ENCODE measurements at places on chromosomes 4 and X.
A peak's percentile ranks its signal among the peaks of the same experiment; 100 is the strongest.

GRCh38 chr4:130485371-130485770 is 1389.4 kb downstream of the C4orf33 start:
- DNase-seq, result no peak

GRCh38 chrX:54064564-54064963 is 20.3 kb upstream of the PHF8 start:
- DNase-seq, result no peak

GRCh38 chr4:153259661-153260060 is 55.4 kb downstream of the TRIM2 start:
- no peak for DNase-seq

- no peak for DNase-seq
These were observed 296.1 kb downstream of the TLL1 start for GRCh38 chr4:166169111-166169510.

GRCh38 chr4:1008840-1009541 is 2.4 kb upstream of the FGFRL1 start:
- peak; percentile 72 for DNase-seq

GRCh38 chr4:140863197-140863596 is 107.0 kb upstream of the TBC1D9 start:
- DNase-seq, result no peak

- DNase-seq, result no peak
These were observed 230.6 kb downstream of the PTTG2 start for GRCh38 chr4:38190717-38191178.

DNA sequence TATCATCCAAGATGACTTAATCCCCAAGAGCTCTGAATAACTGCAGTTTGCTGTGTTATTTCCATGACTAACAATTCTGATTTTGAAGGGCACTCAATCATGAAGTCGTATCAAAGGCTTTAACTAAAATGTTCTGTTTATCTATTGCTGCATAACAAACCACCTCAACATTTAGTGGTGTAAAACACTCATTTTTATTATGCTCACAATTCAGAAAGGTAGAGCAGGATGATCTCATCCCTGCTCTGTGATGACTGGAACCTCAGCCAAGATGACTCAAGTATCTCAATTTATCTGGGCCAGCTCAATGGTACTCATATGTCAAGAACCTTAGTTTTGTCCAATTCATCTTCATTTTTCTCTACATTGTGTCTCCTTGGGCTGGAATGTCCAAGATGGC is 451.1 kb downstream of the PPARGC1A start:
- DNase-seq, result no peak

DNA sequence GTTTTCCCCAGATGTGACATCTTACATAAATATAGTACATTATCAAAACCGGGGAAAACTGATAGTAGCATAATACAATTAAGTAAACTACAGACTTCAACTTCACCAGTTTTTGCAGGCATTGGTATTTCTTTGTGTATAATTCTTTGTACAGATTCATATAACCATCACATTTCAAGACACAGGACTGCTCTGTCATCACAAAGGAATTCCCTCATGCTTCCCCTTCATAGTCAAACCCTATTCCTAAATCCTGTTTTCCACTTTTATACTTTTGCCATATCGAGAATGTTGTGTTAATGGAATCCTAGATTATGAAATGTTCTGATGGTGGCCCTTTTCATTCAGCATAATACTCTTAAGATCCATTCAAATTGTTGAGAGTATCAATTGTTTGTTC is 36.0 kb downstream of the STIM2 start:
- DNase-seq, result no peak

DNA sequence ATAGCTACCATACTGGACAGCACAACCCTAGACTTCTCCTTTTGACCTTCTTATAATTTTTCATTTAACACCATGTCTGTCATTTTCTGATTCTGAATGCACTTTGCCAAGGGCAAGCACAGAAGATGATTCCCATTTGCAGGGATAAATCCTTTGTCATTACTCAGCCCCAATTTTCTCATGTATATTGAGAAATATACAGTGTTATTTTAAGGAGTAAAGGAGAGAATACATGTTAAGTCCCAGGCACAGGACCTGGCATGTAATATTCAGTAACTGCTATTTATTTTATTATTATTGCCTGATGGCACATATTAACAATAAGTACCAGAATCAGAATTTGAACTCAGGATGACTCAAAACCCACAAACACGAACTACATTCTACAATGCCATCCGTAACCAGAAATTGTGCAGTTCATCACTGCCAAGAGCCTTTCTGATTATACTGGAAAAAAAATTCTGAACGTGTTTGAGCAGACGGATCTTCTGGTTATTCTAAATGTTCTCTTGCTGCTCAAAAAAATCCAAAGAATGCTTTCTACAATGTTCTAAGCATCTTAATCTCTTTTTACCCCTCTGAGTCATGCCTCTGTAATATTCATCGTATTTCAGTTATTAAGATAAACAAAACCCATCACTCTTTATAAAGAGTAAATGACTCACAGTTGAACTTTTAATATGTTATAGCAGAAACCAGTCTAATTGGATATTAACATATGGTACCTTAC is 170.0 kb downstream of the MID1 start:
- DNase-seq, result no peak

DNA sequence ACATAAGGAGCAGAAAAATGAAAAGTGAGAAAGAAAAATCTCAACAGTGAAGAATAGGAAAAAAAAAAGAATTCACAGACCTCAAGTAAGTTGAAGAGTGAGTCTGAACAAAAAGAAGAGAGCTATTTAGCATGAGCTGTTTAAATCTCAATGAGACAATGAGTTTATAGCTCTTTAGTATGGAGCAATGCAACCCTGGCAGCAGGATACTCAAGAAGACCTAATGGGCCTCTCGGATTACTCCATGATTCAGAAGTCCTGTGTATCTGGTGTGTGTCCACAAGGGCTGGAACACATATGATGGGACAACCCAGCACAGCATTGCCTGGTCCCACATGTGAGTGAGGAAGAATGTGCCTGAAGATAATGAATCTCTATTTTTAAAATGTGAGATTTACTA is 563.1 kb upstream of the INTU start:
- DNase-seq, result no peak

DNA sequence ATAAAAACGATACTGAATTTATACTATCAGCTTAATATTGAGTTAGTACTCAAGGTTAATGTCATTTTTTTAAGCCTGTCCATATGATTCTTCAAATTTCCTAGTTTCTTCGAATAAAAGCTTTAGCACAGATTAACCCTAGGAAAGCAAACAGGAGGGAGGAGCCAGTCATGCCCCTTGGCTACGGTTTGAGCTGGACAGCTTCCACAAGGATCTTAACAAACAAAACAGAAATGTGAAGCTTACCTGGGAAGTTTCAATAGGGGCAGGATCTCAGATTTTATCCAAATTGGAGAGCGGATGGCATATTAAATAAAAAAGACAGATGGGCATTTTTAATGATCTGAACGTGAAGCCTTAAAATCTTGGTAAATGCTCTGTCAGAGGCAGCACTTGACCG is 2.3 kb downstream of the NWD2 start:
- DNase-seq, result no peak

DNA sequence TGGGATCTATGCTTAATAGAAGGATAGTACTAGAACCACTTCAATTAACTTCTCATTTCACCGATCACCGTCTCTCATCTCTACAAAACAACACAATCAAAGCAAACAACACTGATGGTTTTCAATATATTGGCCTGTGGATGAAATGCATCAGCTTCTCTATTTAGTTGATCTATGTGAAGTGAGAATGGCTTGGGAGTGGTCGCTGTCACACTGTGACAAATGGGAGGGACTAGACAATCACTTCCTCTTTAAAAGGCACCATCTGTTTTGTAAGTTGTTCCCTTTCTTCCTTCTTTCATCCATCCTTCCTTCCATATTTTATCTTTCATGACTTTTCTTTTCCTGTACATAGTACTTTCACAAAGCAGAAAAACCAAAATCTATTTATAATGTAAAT is 23.9 kb upstream of the NWD2 start:
- DNase-seq, result no peak

DNA sequence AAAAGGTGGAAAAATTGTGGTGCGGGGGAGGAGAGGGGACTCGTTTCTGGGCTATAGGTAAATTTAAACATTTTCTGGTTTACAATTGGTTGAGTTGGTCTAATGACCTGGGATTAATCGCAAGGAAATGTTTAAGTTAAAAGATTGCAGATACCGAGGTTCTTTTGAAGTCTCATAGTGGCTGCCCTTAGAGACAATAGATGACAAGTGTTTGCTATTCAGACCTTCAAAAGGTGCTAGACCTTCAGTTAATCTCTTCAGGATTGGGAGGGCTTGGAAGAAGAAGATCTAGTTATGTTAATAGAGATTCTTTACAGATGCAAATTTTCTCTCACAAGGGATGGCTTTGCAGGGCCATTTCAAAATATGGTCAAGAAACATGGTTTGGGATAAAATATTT is 2286.1 kb upstream of the AGA start:
- no peak for DNase-seq

DNA sequence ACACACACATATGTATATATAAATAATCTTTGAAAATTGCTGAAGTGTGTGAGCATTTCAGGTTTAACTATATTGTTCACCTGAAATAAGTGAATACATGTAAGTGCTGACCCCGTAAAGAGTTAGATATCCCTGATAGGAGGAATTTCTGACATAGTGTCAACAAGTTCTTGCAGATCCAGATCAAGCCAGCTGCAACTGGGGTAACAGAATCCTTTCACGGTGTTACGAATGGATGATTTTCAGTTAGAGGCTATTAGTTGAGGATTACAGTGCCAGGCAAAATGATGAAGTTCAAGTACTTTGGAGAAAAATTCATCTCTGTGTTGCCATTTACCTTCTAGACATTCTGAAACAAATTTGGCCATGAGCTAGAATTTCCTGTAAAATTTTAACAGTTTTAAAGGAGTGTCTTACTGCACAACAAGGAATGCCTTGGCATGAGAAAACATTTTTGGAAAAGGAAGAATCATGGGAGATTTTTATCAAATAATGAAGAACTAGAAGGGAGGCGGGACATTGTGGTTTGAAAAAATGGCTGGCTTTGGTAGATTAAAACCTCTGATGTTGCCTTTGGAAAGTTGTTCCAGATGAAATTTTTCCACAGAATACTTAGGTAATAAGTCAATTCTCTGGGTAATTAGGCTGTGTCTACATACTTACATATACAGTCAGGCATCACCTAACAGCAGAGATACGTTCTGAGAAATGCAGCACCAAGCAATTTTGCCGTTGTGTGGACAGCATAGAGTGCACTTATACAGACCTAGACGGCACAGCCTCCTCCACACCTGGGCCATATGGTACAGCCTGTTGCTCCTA is 84.4 kb upstream of the FAT1 start:
- no peak for DNase-seq
